Stimulated activated CD4-positive, alpha-beta T cell treated with anti-CD3 and anti-CD28 coated beads, Interleukin-1b, Interleukin-23, amount 100 ng/mL, for 4 hours (primary cell): ENCODE measurements at places on chromosomes 11 and 22.

DNA sequence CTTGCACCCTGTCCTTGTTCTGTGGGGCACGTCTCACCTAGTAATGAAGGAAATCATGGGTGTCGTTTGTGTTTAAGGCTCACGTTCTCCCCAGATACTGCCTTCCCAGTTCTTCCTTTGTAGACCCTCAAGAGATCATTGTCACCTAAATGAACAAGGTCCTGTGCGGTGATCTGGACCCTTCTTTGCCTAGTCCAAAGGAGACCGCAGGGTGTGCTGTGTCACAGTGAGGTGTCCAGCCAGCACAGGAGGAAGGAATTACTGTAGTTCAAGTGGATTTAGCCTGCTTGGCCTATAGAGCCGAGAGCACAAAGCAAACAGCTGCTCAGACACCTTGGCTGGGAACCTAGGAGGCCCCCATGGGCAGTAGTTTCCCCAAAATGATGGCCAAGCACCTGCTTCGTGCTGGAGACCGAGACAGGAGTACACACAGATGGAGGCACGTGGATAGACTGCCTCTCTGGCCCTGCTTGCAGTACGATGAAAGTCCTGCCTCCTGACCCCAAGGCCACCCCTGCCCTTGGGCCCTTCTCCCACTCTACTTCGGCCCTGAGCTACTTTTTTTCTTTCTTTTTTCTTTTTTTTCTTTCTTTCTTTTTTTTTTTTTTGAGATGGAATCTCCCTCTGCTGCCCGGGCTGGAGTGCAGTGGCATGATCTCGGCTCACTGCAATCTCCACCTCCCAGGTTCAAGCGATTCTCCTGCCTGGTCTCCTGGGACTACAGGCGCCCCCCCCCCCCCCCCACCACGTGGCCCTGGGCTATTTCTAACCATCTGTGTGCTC lies 19.4 kb upstream of the PPFIA1 start:
- DNase-seq, result no peak

DNA sequence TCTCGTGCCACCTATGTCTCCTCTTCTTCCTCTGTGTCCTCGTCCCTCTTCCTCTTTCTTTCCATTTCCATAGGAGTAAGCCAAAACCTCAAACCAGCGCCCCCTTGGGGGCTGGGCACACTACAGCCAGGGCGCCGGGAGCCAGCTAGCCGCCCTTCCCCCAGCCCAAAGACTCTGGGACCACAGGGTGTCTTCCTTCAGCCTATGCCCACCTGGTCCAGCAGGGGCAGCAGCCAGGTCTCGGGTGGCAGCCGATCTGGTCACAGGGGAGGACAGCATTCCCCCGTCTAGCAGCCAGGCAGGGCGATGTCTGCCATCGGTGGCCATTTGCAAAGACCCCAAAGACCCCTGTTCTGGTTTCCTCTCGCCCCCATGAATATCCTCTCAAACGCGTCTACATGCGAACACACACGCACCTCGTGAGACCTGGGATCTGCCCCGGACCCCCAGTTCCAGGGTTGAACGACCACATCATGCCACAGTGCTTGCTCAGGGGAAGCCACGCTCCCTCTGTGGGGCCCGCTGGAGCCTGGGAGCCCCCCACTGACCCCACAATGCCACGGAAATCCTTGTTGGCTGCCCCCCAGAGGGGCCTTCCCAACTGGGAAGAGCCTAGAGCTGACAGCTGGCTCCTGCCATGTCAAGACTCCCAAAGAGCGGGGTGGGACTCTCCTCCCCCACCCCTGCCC lies 546.0 kb upstream of the CCDC179 start:
- DNase-seq, result no peak

GRCh38 chr11:1403721-1404460 lies 14.2 kb downstream of the BRSK2 start:
- DNase-seq, result no peak

DNA sequence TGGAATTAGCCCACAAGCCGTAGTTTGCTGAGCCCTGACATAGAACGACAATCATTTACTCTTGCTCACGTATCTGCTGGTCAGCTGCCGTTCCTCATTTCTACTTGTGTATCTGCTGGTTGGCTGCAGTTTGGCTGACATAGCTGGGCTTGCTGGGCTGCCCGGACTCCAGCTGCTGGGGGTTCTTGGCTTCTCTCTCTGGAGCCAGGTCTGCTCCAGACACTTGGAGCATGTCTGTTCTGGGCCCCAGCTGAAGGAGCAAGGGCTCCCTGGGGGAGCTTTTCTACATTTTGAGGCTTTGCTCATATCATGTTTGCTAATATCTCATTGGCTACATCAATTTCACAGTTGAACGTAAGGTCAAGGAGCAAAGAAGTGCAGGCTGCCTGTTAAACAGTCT lies 47.3 kb downstream of the PRDM11 start:
- no peak for DNase-seq

GRCh38 chr11:124946735-124947141 lies 7.3 kb upstream of the CCDC15 start:
- no peak for DNase-seq

DNA sequence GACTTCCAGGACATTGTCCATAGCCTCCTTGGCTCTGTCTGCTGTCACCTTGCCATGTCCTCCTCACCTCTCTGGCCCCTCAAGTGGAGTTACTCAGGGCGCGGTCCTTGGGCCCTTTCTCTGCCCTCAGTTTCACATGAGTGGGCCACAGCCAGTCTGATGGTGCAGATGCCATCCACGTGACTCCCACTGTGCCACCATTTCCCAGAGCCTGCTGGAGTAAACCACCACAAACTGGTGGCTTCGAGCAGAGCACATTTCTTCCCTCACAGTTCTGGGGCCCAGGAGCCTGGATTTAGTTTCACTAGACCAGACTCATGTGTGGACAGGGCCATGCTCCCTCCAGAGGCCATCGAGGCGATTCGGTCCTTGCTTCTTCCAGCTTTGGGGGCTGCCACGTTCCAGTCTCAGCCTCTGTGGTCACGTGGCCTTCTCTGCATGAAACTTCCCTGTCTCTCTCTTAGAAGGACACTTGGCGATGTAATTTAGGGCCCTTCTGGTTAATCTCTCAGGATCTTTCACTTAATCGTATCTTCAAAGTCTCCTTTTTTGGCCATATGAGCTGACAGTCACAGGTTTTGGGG lies 14.6 kb downstream of the SMARCB1 start:
- DNase-seq, result no peak

DNA sequence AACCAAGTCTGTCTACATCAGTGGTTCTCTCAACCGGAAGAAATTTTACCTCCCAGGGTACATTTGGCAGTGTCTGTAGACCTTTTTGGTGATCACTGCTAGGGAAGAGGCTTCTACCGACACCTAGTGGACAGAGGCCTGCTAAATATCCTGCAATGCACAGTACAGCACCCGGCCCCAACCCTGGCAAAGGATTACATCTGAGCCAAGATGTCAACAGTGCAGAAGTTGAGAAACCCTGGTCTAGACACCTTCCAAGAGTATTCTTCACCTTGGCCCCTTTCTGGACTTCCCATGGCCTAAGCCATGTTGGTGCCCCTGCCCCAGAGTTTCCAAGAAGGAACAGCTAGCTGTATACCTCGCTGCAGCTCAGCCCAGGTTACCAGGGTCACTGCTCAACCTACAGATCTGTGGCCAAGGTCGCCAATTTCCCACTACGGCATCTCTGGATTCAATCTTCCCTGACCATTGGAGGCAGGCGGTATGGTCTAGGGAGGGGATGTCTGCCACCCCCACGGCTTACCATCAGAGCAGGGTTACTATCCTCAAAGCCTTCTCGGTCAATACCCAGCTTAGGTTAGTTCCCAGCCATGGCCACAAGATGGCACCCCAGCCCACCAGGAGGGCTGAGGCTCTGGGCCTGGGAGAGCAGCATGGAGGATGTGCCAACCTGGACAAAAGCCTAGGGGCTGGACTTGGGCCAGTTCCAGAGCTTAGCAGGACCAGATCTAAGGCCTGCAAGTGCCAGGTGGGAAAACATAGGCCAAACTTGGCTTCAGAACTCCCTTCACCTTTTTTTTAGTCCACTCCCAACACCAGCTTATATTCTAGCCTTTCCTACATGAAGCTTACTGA lies 3.7 kb upstream of the KCNC1 start:
- peak; percentile 24 for DNase-seq

- DNase-seq, result no peak
These were observed 86.8 kb upstream of the CHORDC1 start for GRCh38 chr11:90309693-90310092.

DNA sequence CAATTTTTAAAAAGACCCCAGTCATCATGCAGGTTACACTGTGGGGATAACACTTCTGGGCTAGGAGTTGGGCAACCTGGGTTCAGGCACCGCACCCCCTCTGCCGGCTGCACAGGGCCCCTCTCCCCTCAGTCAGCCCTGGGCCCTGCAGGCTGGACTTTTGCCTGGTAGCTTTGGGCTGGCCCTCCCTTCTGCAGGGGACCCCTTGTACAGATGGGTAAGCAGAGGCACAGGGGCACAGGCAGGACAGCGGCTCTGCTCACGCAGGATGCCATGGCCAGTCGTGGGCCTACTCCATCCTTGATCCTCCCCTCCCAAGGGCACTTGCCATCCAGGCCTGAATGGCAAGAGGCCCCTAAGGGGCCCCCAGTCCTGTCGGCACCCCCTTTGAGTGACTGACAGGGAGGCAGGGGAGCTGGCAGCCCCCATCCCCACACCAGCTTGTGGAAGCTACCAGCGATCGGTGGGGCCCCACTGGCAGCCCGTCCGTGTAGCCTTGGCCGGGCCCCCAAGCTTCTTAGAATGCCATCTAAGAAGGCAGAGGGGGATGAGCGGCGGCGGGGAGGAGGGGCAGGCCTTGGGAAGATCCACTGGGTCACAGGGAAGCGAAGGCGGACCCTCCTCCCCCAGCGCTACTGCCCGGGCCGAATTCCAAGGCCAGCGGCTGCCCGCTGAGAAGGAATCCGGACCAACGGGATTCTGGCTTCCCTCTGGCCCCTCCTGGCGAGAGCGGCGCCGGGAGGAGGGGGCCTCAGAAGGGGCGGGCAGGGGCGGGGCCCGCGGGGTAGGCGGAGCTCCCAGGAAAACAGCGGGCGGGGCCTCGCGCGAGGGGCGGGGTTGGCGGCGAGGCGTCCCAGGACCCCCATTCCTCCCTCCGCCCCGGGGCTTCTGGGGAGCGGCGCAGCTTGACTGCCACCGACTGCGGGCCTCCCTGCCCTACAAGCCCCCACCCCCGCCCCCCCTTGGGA lies 6.8 kb upstream of the CHKA start:
- DNase-seq, result no peak

GRCh38 chr22:22770280-22770871 lies 117.2 kb upstream of the IGLL5 start:
- peak; percentile 23 for DNase-seq

- no peak for DNase-seq
These were observed 200.0 kb downstream of the TBC1D22A start for GRCh38 chr22:46962406-46962805.

DNA sequence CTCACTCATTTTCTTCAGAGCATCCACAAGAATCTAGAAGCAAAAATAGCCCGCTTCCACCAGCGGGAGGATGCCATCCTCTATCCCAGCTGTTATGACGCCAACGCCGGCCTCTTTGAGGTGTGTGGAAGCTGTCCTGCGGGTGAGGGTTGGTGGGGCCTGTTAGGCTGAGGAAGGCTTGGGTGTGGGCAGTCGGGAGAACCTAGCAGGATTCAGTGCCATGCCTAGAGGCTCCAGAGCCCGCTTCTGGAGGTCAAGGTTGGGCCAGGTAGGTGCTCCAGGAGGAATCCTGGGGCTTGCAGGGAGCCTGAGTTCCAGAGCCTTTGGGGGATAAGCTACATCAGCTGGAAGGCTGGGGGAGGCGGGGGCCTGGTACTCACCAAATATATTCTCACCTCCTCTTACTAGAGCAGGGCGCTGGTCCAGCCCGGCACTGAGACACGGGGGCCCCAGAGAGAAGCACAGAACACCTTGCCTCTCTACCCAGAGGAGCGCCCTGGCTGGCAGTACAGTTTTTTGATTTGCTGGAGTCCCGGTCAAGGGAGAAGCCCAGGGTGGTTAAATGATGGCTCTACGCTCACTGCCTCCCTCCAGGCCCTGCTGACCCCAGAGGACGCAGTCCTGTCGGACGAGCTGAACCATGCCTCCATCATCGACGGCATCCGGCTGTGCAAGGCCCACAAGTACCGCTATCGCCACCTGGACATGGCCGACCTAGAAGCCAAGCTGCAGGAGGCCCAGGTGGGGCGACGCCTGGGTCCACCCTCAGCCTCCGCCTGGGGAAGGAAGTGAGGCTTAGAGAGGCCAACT lies 5.3 kb downstream of the GCAT start:
- DNase-seq, result no peak

DNA sequence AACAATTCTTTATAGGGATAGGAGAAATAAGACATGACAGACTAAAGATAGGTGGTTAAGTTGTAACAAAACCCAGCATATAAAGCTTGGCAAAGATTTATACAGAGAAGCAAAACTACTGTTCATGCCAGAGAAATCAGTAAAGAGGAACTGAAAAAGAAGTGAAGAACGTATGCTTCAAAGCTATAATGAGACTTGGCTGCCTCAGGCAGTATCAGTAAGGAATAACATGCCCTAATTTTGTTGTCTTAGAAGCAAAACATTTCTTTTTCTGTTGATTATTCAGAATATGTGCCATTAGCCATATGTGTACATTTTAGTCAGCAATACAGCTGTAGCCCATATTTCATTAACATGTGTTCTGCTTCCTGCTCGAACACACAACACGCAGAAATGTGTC lies 403.2 kb downstream of the NELL1 start:
- DNase-seq, result no peak

- DNase-seq, result no peak
These were observed 4.7 kb downstream of the OR8U1 start for GRCh38 chr11:56380120-56380519.

- no peak for DNase-seq
These were observed 619.0 kb downstream of the SOX6 start for GRCh38 chr11:15737320-15737719.

GRCh38 chr11:45108070-45109064 lies 38.1 kb upstream of the PRDM11 start:
- no peak for DNase-seq

DNA sequence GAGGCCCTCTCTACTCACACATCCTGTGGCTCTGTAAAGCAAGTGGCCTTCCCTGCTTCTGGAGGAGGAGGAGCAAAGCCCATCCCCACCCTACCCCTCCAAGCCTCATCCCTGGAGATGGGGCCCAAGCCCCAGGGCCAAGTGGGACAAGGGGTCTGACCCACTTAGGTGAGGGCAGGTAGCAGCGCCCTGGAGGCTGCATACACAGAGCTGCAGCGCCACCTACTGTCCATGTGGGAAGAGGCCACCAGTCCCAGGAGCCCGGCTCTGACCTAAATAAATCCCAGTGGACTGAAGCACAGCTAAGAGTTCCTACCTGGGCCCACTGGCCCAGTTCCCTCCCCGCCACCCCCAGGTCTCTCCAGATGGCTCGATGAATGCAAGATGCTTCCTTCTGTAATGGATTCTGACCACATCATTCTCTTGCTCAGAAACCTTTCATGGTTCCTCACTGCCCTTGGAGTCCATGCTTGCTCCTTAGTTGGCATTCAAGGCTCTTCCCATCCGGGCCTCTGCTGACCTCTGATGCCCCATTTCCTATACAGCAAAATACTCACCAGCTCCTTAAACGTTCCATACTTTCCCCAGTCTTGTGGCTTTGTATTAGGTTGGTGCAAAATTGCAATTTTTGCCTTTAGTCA lies 62.1 kb downstream of the THAP12 start:
- peak; percentile 85 for DNase-seq

DNA sequence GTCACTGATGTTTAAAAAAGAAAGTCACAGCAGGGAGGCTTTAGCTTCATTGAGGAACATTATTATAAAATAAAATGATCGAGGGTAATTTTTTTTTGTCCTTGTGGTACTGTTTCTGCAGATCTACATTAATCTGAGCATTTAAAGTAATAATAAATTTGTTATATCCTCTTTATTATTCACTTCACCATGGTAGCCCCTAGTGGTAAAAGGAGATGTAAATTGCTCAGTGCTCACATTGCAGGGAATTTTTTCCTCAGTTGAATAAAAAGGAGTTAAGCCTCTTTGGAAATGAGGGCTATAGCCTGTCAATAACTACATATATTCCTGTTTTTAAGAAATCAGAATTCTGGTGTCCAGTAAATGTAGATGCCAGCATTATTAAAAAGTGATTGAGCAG lies 99.7 kb upstream of the VPREB1 start:
- no peak for DNase-seq
